ENCODE measurements at places on chromosomes 4 and X.

GRCh38 chrX:104428231-104428630 lies 137.8 kb upstream of the IL1RAPL2 start:
- no peak for DNase-seq

- DNase-seq, result no peak
These were observed 52.6 kb upstream of the DCTD start for GRCh38 chr4:182969651-182970279.

DNA sequence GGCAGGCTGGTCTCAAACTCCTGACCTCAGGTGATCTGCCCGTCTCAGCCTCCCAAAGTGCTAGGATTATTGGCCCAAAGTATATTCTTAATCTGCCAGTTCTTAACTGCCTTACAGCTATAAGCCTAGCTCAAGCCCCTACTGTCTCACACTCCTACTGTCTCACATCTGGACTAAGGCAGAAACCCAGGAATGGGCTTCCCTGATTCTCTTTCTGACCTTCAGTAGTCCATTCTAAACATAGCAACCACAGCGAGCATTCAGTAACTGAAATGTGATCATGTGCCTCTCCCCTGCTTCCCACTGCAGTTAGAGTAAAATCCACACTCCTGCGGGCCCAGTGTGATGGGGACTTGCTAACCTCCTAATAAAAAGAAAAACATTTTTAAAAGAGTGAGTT lies 58.9 kb downstream of the MTMR1 start:
- no peak for DNase-seq

- DNase-seq, result peak; percentile 14
These were observed 160.4 kb downstream of the CPEB2 start for GRCh38 chr4:15162465-15163283.

DNA sequence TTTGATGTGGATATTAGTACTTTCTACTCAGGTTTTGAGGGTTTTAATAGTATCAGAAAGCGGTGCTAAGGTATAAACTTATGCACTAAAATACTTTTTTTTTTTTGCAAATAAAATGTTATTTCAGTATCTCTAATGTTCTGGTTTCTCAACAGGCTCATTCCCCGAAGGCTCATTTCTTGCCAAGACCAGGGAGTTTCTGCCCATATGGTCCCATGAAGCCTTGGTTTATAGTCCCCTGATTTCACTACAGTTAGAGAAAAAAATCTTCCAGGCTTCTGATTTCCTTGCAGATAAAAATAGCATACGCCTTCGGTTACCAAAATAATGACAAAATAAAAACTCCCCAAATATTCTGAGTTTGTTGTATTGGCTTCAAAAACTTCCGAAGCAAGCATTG lies 814.2 kb upstream of the PABPC4L start:
- DNase-seq, result no peak

DNA sequence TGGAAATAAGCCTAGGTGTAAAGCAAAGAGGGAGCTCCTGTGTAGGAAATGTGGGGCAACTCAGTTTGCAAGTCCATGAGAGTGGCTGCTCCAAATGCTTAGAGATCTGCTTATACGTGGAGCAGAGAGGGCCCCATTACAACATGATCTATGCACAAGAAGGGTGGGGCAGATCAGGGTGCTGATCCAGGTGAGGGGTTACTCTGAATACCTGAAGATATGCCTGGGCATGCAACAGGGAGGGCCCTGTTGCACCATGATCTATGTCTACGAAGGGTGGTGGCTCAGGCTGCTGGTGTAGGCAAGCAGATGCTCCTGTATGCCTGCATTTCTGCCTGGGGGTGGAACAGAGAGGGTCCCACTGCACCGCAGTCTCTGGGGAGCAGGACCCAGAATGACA lies 1121.2 kb downstream of the RAPGEF2 start:
- no peak for DNase-seq

DNA sequence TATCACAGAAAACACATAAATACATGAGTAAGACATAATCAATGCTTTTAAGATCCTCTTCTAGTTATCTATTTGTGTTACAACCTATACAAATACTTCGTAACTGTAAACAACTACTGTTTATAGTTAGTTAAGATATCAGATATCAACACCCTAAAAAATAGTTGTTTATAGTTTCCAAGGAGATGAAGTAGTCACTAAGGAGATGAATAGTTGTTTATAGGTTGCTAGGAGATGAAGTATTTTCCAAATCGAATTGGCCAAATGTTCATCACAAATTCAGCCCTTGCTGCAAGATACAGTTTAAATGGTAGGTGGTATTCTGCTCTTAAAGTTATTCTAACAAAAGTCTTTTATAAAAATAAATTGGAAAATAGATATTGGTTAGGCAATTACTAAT lies 618.2 kb upstream of the PCDH10 start:
- no peak for DNase-seq

- no peak for DNase-seq
These were observed 951.8 kb upstream of the IGFBP7 start for GRCh38 chr4:58061967-58062366.

DNA sequence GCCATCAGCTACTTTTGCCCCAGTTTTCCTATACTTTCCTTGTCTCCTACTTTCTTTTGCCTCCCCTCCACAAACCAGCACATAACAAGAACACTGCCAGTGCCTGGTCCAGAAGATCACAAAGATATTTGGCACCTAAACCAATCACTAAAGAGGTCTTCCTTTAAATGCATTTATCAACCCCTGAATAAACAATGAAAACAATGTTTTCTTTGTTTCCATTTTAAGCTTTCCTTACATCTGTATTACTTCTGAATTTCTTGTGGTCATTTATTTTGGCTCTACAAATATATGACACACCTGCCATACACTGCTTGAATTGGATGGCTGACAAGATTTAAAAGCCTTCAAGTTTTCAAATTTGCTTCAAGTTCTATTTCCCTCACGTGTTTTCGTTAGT lies 43.9 kb downstream of the MBNL3 start:
- no peak for DNase-seq

DNA sequence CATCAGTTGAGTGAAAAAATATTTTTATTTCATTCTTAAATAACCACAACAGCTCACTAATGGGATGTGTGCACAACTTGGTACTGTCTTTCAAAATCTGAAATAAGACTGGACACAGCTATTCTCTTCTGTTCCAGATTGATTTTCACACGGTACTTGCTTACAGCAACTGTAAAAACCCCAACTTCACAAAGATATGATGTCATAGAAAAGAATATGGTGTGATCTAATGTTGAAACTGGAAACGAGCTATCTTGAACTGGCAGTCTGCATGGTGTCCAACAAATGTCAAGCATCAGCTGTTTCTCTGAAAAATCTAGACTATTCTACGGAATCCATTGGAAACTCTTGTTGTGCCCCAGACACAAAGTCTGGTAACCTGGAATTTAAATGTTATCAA lies 14.7 kb downstream of the HELQ start:
- DNase-seq, result no peak

- no peak for DNase-seq
These were observed 46.1 kb downstream of the AFAP1 start for GRCh38 chr4:7893539-7893938.

DNA sequence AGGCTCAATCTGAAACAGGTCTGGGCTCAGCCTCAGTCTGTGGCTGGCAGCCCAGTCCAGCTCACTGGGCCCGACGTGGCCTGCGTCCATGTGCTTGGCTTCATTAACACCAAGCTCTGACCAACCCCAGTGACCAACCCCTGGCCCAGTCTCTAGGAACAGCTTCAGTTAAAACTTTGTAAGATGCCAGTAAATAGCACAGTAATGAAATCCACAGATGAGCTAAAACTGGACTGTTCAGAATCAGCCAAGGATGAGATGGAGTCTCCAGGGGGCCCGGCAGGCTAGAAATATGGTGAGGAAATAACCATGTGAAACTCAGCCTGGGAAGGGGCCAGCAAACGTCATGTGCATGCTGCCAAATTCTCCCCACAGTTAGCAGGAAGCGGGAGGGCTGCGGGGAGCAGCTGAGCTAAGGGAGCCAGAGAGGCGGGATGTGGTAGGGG lies 37.1 kb upstream of the XPNPEP2 start:
- DNase-seq, result no peak

- no peak for DNase-seq
These were observed 165.8 kb downstream of the ATOH1 start for GRCh38 chr4:93994175-93994994.
